ENCODE measurements at places on chromosomes 2 and 18. TPM values are rescaled to one million over a fixed set of nuclear protein-coding genes. Genes with fewer than 3 reads are reported as not detected.

Gene MORN2
- 23.1 TPM for total RNA-seq

Gene EFHD1
- 6.4 TPM for total RNA-seq

DNA sequence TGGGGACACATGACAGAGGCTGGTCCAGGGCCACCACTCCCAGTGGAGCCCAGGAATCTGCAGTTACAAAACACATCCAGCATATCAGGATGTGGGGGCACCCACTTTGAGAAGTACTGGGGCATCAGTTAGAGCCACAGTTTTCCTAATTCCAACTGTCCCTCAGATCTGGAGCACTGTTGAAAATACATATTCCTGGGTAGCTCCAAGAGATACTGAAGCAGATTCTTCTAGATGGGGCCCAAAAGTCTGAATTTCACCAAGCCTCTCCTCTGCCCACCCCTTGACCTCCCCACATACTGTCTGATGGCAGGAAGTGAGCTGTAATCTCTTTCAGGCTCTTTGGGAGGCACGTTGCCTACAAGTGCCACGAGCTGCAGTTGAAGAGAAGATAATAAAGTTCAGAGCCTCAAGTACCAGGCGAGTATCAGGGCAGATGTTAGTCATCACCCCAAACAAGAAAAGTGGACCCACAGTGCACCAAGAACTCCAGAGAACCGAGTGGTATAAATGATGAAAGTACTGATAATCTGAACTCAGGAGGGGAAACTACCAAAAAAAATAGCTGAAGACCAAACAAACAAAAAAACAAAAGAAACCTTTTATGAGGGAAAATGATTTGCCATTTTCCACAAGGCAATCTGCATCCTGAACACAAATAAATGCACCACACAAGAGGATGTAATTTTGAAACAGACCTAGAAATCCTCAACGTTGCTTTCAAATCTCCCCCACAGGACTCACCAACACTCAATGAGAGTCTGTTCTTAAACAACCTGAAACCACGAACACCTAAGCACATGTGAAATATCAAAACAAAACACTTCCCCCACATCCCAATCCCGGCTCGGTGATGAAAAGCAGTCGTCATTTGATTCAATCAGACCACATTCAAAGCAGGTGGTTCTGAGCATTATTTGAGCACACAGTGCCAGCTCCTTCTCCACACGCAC lies 98.7 kb downstream of the TCF4 start:
- no peaks in the 10 kb centered on the region for H3K27me3 ChIP-seq
- no peaks in the 10 kb centered on the region for H3K36me3 ChIP-seq
- no peak for DNase-seq
- H3K27ac ChIP-seq, result no peak overlapping the region
- H3K4me1 ChIP-seq, result peaks cover 5% of the 10 kb centered on the region

GRCh38 chr2:218478544-218478943 lies 59.6 kb downstream of the VIL1 start:
- peaks cover 75% of the 10 kb centered on the region for H3K36me3 ChIP-seq
- H3K27me3 ChIP-seq, result no peaks in the 10 kb centered on the region
- DNase-seq, result no peak
- no peak overlapping the region for H3K27ac ChIP-seq

DNA sequence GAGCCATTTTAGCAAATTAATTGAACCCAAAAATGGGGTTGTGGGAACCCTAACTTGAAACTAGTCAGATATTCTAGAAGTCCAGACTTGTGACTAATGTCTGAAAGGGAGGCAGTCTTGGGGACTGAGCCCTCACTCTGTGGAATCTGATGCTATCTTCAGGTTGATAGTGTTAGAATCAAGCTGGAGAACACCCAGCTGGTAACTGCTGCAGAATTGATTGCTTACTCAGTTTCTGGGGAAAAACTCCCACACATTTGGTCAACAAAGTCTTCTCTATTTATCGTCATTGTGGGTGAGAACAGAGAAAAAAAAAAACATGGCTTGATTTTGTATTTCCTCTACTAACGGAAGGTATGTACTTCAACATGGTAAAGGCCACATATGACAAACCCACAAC lies 1925.8 kb upstream of the CELF4 start:
- H3K36me3 ChIP-seq, result no peaks in the 10 kb centered on the region
- peaks cover 6% of the 10 kb centered on the region for H3K4me1 ChIP-seq
- H3K27me3 ChIP-seq, result no peaks in the 10 kb centered on the region
- no peak for DNase-seq

- H3K27ac ChIP-seq, result no peak overlapping the region
- no peaks in the 10 kb centered on the region for H3K36me3 ChIP-seq
Observed at GRCh38 chr2:24111407-24111901, 11.7 kb downstream of the PFN4 start.

GRCh38 chr2:172623249-172623965 lies 67.5 kb downstream of the PDK1 start:
- H3K4me3 ChIP-seq, result no peak overlapping the region
- no peaks in the 10 kb centered on the region for H3K36me3 ChIP-seq
- DNase-seq, result no peak
- H3K27me3 ChIP-seq, result no peaks in the 10 kb centered on the region

Gene SEMA4F
- 10.1 TPM for total RNA-seq

GRCh38 chr2:1986598-1986997 lies 242.3 kb upstream of the PXDN start:
- no peaks in the 10 kb centered on the region for H3K36me3 ChIP-seq
- no peaks in the 10 kb centered on the region for H3K4me1 ChIP-seq
- DNase-seq, result no peak
- H3K4me3 ChIP-seq, result no peak overlapping the region

DNA sequence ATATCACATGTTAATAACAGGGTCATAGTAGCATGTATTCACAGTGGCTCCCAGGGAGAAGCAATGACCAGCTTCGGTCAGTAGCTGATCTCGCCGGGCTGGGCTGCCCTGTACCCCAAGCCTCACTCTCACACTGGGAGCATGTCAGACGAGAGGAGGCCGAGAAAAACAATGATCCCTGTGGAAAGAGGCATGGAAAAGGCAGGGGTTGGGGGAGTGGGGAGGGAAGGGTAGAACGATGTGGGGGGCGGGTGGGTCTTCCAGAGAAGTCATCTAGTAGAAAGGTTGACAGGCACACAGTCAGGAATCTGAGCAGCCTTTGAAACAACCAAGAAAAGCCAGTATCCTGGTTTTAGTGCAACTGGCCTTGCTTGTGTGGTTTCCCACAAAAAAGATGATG lies 25.4 kb downstream of the TGFA start:
- H3K4me1 ChIP-seq, result peaks cover 12% of the 10 kb centered on the region
- DNase-seq, result no peak
- H3K4me3 ChIP-seq, result no peak overlapping the region
- H3K27ac ChIP-seq, result no peak overlapping the region
- H3K36me3 ChIP-seq, result no peaks in the 10 kb centered on the region
- H3K27me3 ChIP-seq, result no peaks in the 10 kb centered on the region

DNA sequence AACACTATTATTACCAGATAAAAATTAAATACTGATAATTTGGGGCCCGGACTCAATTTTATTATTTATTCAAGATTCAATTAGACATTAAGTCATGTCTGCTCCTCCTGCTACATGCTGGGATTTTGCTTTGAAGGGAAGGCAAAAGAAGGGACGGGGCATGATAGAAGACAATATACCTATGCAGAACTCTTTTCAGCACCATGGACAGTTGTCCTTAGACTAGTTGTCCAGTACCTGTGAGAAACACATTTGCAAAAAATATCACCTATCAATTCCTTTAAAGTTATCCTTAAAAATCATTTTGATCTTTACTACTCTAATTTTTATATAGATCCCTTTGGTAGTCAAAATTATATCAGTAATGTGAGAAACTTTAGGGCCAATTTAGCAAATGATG lies 100.2 kb upstream of the SULT1C3 start:
- H3K27me3 ChIP-seq, result no peaks in the 10 kb centered on the region
- no peak overlapping the region for H3K27ac ChIP-seq
- no peak for DNase-seq
- no peaks in the 10 kb centered on the region for H3K36me3 ChIP-seq
- H3K4me1 ChIP-seq, result no peaks in the 10 kb centered on the region

Gene FIGN
- total RNA-seq, result 18.6 TPM

DNA sequence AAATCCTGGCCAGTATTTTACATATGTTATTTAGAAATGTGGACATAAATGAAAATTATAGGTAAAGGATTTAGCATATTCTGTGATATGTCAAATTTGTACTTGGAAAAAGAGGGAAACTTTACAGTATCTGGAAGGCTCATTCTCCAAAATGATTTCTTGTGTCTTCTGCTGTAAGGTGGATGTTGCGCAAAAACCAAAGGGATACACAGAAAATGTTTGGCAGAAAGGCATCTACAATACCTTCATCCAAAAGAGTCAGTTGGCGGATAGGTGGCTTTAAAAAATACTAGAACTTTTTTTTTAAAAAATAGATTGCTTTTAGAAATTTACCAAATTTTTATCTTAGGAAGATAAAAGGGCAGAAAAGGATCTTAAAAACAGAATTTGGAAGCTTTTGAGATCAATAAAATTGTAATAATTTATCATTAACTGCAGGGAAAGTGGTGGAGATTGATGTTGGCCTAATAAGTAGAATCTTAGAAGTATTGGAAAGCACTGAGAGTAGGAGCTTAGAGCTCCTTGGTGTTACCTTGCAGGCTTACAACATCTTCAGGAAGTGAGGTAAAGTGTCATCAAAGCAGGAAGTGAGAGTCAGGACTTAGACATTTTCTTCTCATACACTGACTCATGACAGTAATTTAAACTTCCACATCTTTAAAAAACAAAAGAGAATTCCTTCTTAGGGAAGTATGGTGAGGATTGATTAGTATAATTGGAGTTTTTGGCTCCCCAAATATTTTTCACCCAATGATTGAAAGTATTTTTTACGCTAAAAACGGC lies 2.1 kb downstream of the NABP1 start:
- H3K27me3 ChIP-seq, result peaks cover 10% of the 10 kb centered on the region
- H3K27ac ChIP-seq, result no peak overlapping the region
- H3K36me3 ChIP-seq, result peaks cover 14% of the 10 kb centered on the region
- no peak overlapping the region for H3K4me3 ChIP-seq

Measured in endodermal cell (in vitro differentiated cells).